ENCODE measurements at places on chromosomes 5 and 9. TPM values are rescaled to one million over a fixed set of nuclear protein-coding genes. Genes with fewer than 3 reads are reported as not detected.

DNA sequence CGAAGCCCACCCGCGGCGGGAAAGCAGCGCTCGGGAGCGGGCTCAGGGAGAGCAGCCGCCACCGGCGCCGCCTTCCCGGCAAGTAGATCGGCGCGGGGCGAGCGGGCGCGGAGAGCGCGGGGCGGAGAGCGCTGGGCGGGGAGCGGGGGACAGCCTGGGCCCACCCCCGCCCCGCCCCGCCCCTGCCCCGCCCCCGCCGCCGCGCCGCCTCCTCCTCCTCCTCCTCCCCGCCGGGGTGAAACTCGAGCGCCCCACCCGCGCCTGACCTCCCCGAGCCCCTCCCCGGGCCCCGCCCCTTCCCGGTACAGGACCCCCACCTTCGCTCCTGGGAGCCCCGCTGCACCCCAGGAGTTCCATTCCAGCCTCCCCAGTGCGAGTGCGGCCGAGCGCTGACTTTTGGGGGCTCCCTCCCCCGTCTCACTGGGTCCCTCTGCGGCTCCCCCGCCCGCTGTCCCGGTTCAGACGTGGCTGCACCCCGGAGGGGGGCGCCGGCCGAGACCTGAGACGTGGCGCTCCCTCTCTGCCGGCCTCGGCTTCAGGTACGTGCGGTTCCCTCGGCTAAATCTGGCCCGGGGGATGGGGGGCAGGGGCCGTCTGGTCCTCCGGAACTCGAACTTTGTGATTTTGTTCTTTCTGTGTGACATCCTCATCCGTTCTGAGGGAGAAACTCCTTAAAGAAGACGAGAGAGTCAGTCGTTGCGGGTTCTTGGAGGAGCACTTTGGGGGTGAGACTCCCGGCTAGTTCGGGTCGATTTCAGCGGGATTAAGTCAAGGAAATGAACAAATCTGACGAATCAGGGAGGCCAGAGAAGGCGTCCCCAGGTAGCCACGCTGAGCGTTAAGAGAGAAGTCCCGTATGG lies at the start of gene SEMA5A:
TSS of gene SEMA5A (minus strand) at position 84 of the 860 bp plus-strand sequence. CDS start 166,129 bp downstream, outside the sequence.
- no peak for DNase-seq

DNA sequence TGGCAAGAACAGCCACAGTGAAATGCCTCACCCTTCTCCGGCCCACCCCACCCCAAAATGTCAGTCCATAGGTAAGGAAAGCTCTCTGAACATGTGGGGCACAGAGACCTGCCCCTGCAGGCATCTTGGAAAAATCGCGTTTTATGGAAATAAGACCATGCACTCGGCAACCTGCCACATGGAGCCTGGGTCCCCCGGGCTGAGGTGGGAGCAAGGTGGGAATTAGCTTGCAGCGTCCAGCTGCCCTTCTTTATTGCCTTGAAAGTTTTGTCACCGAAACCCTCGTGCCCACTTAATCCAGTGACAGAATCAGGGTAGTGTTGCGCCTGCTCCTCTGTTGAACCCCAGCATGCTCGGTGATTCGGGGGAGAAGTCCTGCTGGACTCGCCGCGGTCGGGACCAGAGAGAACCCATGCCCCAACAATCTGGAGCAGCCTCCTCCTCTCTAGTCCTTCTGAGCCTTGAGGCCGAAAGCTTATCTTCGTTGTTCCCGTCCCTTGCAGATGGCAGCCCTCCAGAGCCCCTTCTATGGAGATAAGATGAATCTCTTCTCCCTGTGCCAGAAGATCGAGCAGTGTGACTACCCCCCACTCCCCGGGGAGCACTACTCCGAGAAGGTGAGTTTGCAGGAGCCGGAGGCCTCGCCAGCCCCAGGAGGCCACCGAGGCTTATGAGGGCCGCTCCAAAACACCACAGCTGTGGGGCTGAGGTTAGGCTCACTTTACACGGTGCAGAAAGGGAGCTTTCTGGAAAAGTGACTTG lies 67.9 kb downstream of the PSMB7 start:
- DNase-seq = no peak

DNA sequence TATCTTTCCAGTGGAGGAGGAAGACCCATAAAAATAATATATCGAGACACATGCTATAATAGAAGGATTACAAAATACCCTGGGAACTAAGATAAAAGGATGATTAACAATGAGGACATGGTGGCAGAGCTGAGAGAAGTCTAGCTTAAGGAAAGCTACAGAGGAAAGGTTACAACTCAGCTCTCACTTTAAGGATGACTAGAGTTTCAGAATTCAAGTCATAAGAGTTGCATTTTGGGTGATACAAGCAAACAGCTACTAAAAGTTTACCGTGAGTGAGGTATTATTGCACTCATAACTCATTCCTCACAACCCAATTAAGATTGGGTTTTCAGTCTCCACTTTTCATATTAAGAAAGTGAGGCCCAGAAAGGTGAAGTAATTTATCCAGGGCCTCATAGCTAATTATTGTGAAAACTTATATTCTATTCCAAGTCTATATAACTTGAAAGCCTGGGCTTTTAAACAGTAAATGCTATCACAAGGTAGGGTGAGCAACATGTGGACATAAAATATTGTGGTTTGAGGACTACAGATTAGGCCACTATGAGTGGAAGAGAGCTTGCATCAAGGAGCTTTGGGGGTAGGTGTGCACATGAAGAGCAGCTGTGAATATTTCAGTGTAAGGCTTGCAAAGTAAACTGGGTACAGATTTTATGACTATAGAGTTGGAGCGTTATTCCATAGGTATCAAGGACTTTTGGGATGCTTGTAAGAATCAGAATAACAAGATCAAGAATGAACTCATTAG lies 28.0 kb downstream of the JAKMIP2 start:
- no peak for DNase-seq

DNA sequence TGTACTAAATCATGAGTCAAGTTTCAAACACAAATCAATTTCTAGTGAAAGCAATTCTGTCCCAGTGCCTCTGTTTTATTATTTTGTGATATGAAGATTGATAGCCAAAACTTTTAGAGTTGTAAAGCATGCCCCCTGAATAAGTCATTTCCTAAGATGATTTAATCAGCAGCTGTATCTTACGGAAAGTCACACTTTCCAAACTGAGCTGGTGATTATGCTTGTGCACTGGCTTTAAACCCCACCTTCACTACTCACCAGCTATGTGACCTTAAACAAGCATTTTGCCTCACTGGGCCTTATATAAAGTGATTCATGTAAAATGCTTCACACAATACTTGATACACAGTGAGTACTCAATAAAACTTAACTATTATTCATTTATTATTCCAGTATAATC lies 78.1 kb downstream of the EDIL3 start:
- no peak for DNase-seq

- no peak for DNase-seq
These were observed 28.0 kb downstream of the GDNF start for GRCh38 chr5:37811866-37812265.

- no peak for DNase-seq
These were observed 294.3 kb downstream of the EPB41L4A start for GRCh38 chr5:112124788-112125187.

- DNase-seq = no peak
These were observed 153.2 kb downstream of the CAVIN4 start for GRCh38 chr9:100731038-100731556.

DNA sequence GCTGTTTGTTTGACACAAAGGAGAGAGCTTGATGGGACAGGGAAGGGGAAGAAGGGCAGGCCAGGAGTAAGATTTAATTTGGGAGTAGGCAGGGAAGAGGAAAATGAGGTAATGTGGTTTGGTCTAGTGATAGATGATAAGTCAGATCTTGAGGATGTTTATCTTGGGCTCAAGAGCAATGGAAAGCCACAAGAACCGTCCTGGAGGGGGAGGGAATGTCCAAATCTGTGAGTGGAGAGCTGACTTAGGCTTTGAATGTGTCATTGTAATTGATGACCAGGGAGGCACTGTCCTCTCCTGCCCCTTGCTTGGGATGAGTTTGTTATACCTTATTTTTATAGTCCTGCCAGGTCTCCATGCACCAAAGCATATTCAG lies 37.5 kb downstream of the MAMDC2 start:
- DNase-seq = no peak

DNA sequence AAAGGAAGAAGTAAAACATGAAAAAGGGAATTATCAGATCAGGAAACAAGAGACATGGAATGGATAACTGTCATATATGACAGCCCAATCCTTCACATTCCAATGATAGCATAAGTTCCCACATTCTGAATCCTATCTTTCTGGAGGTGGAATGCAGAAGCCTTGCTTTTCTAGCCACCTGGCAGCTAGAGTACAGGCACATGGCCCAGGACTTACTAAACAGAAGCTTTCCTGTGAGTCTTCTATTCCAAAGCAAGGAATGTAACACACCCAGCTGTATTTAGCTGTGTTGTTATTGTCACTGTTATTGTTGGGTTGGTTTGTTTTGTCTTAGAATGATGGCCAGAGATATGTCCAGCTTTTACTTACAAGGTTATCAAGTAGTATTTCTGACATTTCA lies 780.5 kb upstream of the ZNF608 start:
- DNase-seq = no peak

- DNase-seq = no peak
These were observed 39.0 kb upstream of the CLPTM1L start for GRCh38 chr5:1383886-1384401.

GRCh38 chr5:123146696-123147095 lies 57.7 kb downstream of the PRDM6 start:
- DNase-seq = no peak

DNA sequence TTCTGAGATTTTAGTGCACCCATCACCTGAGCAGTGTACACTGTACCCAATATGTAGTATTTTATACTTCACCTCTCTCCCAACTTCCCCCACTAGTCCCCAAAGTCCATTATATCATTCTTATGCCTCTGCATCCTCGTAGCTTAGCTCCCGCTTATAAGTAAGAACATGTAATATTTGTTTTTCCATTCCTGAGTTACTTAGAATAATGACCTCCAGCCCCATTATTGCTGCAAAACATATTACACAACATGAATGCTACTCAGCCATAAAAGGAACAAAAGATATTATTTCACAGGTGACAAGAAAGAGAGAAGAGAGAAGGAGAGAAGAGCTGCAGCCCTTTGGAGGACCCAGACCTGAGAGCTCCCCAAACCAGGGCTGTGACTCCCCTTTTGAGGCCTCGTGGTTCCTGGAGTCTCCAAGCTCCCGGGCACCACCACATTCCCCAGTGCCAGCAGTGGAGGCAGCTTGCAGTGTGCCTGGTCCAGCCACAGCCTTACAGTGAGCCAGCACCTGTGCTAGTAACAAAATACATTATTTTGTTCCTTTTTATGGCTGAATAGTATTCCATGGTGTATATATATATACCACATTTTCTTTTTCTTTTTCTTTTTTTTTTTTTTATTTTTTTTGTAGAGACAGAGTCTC lies 194.5 kb upstream of the DAB2 start:
- DNase-seq = no peak

- no peak for DNase-seq
These were observed 529.7 kb upstream of the ZNF608 start for GRCh38 chr5:125276096-125276495.

GRCh38 chr5:3844266-3844665 lies 248.6 kb downstream of the IRX1 start:
- no peak for DNase-seq

GRCh38 chr9:107841076-107841475 lies 351.5 kb upstream of the KLF4 start:
- DNase-seq = no peak

DNA sequence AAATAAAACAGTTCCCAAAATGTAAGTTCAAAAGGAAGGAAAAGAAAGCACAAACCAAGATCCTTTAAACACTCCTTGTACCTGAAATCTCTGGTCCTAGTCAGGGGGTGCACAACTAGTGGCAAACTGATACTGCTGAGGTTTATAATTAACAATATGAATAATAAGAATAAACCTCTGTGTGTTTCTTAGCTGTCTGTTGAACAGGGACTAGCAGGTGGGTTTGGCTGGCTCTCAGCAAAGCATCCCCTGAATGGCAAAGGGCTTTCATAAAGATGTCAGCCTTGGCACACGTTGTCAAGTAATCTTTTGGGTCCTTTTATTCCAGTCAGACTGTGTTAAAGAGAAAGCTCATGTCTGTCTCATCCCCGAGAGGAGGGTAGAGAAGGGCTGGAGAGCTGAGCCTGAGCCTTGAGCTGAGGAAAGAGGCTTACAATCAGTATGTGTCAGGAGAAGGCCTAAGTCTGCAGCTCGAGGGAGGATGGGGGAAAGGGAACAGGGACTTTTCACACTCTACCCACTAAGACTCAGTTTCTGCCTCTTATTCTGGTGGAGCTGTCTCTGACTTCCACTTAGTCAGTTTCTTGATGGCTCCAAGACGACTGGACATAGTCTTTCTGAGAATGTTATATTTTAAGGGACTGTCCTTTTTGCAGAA lies 123.0 kb downstream of the GALNT10 start:
- DNase-seq = no peak

- peak; percentile 44 for DNase-seq
These were observed 1.7 kb upstream of the SLIT3 start for GRCh38 chr5:169302491-169303118.

- DNase-seq = peak; percentile 53
These were observed 60.1 kb downstream of the FAM174A start for GRCh38 chr5:100595152-100595811.

DNA sequence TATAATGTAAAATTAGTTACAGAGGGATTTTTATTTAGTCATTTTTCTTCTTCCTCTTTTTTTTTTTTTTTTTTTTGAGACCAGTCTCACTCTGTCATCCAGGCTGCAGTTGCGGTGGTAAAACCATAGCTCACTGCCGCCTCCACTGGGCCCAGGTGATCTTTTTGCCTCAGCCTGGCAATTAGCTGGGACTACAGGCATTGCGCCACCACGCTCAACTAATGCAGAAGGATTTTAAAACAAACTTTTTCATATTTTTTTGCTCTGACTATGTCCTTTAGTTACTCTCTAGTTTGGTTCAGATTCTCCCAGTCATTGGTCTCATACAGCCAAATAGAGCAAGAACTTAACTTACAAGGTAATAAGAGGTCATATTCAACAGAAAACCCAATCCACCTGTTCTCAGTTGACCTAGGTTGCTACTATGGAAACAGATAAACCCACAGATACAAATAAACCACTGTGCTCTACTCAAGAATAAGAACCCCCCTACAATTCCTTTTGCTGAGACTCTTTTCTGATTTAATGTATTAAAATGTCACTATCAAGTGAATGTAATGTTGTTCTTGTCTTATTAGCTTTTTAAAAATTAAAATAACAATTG lies 50.1 kb upstream of the TTC39B start:
- DNase-seq = peak; percentile 60

GRCh38 chr5:157718519-157718918 lies 12.7 kb upstream of the THG1L start:
- DNase-seq = peak; percentile 23

Gene PCDHA5
- polyA plus RNA-seq = not detected

Gene TMC1
- polyA plus RNA-seq = not detected

Gene TMEM252
- not detected for polyA plus RNA-seq

Gene SPINK4
- polyA plus RNA-seq = 2.0 TPM

Gene DIRAS2
- not detected for polyA plus RNA-seq

Gene WDR38
- not detected for polyA plus RNA-seq

All from HepG2 (cell line).